Activated naive CD4-positive, alpha-beta T cell treated with anti-CD3 and anti-CD28 coated beads, Interleukin-2, amount 50 U/mL, for 72 hours (primary cell): ENCODE measurements at places on chromosomes 2 and 18. TPM values are rescaled to one million over a fixed set of nuclear protein-coding genes. Genes with fewer than 3 reads are reported as not detected.

The SLC11A1 gene
- not detected for total RNA-seq

The IER3IP1 gene
- 8.6 TPM for total RNA-seq

The CRYGC gene
- total RNA-seq, result not detected

The RNF152 gene
- total RNA-seq, result 0.10 TPM

The STPG4 gene
- 0.55 TPM for total RNA-seq

The MAPK4 gene
- total RNA-seq, result not detected

The NMUR1 gene
- not detected for total RNA-seq

The ABCG8 gene
- not detected for total RNA-seq

The FBXO48 gene
- 1.9 TPM for total RNA-seq

The SCTR gene
- not detected for total RNA-seq

DNA sequence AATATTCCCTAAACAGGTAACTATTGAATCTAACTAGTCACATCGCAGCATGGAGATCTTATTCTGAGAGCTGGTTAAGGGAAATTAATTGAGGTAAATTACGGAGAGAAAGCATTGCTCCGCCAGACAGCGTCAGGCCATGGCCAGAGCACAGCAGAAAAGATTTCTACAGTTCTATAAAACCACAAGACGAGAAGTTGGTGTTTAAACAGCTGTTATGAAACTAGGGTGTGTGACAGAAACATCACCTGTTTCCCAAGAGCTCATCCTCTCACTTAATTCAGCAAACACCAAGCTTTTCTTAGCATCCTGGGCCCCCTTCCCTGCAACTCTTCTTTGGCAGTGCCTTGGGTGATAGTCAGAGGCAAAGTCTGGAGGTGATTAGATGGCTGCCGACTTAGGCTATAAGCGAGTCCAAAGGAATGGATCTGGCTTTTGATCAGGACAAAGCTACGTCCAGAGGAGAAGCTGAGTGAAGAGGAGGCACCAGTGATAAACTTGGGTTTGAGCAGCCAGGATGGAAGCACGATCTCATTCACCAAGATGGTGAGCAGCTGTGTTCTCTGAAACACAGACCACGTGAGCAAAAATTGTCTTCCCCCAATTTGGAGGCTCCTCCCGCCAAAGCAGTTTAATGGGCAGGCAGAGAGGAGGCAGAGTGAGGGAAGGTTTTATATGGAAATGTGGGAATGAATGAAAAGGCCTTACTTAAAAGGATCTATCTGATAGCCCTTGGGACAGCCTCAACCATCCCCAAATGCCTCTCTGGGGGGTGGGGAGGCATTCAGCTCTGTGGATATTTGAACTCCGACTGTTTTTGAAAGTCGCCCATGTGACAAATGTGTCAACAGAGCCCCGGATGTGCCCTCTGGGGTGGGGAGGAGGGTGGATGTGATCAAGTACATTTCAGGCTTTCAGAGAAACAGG, 57.8 kb downstream of the PKDCC start:
- peak; percentile 75 for DNase-seq

DNA sequence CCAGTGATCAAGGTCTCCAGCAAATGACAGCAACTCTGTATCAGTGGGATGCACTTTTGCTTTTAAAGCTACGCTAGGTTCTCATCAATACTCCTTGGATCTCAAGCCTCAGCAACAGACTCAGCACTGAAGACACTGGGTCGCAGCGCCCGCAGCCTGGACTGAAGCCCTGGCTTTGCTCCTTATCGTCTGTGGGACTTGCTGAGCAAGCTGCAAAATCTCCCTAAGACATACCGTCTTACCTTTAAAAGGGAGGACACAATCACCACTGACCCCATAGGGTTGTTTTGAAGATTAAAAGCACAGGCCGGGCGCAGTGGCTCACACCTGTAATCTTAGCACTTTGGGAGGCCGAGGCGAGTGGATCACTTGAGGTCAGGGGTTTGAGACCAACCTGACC, 8.1 kb downstream of the CYB5A start:
- DNase-seq, result no peak

DNA sequence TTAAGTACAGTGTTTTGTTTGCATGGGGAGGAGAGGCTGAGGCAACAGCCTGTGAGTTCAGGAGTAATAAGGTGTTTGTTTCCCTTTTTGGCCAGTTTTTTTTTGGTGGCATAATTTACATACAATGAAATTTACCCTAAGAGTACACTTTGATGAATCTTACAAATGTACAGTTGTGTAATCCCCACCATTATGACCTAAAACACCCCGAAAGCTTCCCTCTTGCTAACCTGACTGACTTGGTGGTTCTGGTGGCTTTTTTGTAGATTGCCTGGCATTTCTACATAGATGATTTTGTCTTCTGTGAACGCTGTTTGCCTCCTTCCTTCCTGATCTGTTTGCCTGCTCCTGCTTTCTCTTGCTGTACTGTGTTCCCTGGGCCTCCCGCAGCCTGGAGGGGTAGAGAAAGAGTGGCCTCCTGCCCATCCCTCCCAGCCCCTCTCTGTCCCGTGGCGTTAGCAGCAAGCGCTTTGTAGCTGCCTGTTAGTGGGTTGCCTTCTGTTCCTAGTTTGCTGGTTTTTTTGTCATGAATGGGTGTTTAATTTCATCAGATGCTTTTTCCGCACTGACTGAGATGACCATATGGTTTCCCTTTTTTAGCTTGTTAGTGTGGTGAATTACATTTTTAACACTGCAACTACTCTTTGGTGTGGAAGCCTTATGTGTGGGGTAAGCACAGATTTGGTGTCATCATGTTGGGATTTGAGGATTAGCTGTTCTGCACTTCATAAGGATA, 32.1 kb downstream of the ASAP2 start:
- no peak for DNase-seq

GRCh38 chr2:143217512-143218115, 88.4 kb downstream of the ARHGAP15 start:
- DNase-seq, result no peak

GRCh38 chr18:74116633-74117554, 30.7 kb downstream of the FBXO15 start:
- no peak for DNase-seq

DNA sequence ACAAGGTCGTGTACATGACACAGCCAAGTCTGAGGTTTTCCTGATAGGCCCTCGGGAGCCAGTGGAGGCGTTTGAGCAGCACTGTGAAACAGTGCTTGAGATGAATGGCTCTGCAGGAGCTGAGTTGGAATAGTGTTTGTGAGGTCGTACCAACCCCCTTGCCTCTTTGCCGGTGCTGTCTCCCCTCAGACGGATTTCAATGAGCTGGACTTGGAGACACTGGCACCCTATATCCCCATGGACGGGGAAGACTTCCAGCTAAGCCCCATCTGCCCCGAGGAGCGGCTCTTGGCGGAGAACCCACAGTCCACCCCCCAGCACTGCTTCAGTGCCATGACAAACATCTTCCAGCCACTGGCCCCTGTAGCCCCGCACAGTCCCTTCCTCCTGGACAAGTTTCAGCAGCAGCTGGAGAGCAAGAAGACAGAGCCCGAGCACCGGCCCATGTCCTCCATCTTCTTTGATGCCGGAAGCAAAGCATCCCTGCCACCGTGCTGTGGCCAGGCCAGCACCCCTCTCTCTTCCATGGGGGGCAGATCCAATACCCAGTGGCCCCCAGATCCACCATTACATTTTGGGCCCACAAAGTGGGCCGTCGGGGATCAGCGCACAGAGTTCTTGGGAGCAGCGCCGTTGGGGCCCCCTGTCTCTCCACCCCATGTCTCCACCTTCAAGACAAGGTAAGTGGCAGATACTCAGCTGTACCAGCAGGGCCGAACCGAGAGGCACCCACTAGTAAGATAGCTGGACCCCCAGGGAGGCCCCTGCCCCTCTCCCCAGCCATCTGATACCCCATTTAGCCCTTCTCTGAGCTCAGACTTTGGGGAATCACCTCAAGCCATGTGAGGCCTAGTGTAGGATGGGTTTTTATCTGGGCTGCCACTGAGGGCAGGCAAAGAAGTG, 83.1 kb downstream of the EPAS1 start:
- DNase-seq, result no peak

- DNase-seq, result peak; percentile 15
These were observed at the start of gene SGPP2 for GRCh38 chr2:222424276-222424728. SGPP2 (plus strand) TSS chr2:222424543; CDS start chr2:222424603, 60 bp downstream.

DNA sequence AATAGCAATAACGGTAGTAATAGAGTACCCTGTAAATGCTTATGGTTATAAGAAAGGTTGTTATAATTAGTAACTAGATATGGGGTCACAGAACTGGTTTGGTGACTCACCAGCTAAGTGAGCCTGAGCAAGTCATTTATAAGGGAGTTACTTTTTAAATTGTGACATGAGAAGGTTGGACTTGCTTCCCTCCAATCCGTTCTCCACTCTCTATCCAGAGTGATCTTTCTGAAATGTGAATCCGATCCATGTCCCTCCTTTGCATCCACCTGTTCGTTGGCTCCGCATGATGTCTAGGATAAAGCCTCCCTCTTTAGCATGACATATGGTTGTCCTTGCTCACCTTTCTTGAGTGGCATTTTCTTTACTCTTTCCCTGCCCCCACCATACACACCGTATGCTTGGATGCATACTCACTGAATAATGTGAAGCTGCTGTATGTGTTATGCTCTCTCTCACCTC, 83.1 kb downstream of the CDC42EP3 start:
- no peak for DNase-seq

- no peak for DNase-seq
These were observed 124.1 kb upstream of the EML6 start for GRCh38 chr2:54599326-54599710.

DNA sequence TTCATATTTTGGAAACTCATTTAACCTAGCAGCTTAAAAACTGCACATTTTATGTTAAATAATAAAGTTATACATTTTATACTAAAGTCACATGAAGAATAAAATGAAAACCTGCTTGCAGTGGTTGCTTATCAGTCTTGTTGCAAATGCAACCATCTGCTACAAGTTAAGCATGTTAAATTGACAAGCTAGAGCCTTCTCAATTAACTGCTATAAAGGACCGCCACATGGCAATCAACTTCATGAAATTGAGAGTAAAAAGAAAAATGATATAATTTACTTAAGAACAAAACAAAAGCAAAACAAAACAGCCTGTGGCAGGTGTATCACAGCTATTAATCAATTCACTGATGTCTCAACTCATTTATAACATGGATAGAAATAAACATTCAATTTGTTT, 78.7 kb downstream of the RTTN start:
- DNase-seq, result no peak

DNA sequence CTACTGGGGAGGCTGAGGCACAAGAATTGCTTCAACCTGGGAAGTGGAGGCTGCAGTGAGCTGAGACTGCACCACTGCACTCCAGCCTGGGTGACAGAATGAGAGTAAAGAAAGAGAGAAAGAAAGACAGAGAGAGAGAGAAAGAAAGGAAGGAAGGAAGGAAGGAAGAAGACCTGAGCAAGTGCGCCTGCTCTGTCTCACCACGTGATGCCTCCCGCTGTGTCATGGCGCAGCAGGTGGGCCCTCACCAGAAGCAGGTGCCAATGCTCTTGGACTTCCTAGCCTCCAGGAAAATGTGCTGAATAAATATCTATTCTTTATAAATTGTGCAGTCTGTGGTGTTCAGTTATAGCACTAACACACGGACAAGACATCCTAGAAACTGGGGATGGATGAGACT, 270.0 kb downstream of the CYP26B1 start:
- no peak for DNase-seq

DNA sequence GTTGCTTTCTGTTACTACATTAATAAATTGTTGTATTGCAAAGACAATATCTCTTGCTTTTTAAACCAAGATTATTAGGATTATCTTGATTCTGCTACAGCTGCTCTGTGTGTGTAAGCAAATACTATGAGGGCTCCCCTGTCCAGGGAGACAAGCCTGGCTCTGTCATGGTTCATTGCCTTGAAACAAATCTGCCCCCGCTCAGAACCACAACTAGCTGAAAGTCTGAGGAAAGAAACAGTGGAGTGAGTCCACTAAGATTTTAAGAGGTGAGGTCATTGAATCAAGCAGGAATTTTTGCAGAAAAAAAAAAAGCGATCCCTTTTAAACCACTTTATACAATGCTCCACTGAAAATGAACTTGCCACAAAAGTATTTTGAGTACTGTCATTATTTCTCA, 30.8 kb upstream of the LRRTM4 start:
- DNase-seq, result no peak

DNA sequence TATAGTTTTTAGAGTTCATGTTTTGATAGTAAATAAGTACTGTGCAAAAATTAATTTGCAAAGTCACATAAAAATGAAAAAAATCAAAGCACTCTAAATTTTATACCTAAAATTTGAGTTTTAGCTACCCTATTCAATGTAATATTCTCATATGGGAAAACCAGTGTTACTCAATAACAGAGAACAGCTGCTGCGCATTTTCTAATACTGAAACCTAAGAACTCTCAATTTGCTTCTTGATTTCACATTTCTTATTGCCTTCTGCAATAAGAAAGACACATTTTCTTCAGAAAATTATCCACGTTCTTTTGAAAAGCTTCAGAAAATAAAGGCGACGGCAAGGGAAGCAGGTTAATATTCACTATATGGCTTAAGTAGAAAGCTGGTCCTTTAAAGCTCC, 199.1 kb upstream of the CCDC150 start:
- DNase-seq, result no peak

DNA sequence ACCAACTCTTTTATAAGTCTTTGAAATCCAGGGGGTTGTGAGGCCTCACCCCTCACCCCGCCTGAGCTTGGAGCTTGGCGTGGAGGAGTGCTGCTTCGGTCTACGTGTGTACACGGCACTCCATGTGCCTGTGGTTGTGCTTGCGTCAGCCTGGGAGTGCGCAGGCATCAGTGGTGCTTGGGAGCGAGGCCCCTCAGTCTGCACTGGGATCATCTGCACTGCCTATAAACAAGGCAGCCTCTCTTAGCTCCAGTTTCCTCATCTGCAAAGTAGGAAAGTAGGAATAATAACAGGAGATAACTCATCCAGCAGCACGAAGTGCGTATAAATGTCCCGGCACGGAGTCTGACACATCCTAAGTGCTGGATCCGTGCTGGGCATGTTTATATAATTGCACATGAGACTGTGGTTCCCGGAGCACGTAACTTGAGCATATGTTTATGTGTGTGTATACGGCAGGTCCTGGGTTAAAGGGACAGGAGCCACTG, 1.2 kb downstream of the GYPC start:
- peak; percentile 39 for DNase-seq

DNA sequence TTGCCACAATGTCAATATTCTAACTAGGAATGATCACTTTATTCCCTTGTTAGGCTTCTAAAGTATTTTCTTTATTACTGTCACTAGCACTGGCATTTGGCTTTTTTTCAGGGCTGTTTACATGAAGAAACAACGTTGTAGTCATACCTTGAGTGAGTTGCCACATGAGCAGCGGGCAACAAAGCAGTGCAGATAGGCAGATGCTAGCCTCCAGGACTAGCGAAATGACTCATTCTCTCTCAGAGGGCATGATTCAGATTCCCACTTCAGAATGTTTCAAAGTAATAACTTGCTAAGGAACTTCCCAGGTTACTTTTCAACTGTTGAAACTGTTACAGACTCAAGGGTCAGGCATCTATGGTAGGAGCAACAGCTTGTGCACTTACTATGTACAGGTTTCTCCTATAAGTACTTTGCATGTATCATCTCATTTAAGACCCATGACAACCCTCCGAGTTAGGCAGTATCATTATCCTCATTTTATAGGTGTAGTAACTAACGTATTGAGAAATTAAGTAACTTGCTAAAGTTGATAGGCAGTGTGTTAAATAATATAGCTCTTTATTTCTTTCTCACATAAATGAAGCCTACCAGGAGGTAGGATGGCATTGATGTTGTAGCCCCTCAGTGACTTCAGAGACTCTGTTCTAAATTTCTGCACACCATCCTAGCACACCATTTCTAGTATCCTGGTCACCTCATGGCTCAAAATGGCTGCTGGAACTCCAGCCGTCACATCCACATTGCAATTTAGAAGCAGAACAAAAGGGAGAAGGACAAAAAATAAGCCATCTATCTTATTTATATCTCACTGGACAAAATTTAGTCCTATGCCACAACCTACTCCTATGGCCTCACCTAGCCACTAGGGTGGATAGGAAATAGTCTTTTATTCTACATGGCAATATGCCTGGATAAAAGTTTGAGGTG, 83.3 kb downstream of the ICOS start:
- DNase-seq, result peak; percentile 72
